ENCODE measurements at places on chromosomes 11 and 22.

GRCh38 chr22:38298312-38299005 is 18.8 kb downstream of the CSNK1E start:
- no peak for DNase-seq

DNA sequence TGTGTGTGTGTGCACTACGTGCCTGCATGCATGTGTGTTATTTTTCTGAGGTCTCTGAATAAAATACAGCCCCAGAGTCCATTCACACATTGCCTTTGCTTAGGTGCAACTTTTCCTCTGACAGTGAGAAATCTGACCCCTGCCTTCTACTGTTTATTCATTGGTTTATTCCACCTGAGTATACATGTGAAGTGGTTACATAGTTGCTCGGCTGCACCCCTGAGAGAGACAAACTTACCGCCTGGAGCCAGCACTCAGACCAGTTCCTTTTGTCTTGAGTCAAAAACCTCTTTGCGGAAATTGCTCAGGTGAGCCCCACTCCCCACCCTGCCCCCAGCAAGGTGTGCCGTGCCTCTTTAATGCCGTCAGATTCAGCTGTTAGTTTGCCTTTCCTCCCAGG is 363.6 kb downstream of the BRD1 start:
- no peak for DNase-seq

DNA sequence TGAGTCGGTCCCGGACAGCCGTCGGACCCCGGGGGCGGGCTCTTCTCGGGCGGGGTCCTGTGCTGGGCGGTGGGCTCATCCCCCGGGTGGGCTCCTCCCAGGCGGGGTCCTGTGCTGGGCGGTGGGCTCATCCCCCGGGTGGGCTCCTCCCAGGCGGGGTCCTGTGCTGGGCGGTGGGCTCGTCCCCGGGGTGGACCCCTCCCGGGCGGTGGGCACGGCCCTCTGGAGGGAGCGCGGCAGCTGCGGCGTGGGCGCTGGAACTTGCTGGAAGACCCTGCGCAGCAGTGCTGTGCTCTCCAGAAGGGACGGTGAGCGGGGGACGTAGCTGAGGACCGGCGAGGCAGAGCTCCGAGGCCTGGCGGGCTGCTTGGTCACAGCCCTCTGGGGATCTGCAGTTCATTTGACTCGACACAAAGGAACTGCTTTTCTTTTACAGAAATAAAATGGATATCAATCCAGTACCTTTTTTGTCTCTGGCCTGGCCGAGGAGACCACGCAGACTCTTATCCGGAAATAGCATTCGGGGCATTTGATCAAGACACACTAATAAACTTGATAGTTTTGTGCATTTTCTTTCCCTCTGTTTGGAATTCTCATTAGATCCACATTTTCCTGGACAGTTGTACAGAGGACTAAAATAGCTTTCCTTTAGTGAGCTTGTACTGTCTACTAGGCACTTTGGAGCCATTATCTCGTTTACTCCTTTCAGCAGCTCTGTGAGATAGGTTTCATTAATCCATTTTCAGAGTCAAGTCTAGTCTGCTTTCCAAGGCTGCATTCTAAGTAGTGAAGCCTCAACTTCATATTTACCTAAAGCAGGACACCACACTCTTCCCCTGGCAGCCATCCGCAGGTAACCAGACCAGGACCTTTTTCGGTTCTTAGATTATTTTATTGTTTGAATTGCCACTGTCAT is 812 bp downstream of the JAM3 start:
- DNase-seq, result no peak

GRCh38 chr11:5343474-5344335 is at the start of gene OR51B5:
TSS of gene OR51B5 (minus strand) at chr11:5343524. CDS start at chr11:5343524, 0 bp downstream.
- no peak for DNase-seq

GRCh38 chr11:63537293-63538101 is 889 bp downstream of the PLAAT4 start:
- no peak for DNase-seq

GRCh38 chr11:118175993-118176777 is at the start of gene SCN2B:
TSS of gene SCN2B (minus strand) at chr11:118176639. CDS start at chr11:118176431, 208 bp downstream.
- DNase-seq, result no peak

- DNase-seq, result no peak
Measured at GRCh38 chr11:120899720-120900119, 124.2 kb upstream of the TBCEL start.

DNA sequence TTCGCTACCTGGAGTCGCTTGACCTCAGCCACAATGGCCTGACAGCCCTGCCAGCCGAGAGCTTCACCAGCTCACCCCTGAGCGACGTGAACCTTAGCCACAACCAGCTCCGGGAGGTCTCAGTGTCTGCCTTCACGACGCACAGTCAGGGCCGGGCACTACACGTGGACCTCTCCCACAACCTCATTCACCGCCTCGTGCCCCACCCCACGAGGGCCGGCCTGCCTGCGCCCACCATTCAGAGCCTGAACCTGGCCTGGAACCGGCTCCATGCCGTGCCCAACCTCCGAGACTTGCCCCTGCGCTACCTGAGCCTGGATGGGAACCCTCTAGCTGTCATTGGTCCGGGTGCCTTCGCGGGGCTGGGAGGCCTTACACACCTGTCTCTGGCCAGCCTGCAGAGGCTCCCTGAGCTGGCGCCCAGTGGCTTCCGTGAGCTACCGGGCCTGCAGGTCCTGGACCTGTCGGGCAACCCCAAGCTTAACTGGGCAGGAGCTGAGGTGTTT is 12.8 kb downstream of the TSKU start:
- DNase-seq, result no peak

DNA sequence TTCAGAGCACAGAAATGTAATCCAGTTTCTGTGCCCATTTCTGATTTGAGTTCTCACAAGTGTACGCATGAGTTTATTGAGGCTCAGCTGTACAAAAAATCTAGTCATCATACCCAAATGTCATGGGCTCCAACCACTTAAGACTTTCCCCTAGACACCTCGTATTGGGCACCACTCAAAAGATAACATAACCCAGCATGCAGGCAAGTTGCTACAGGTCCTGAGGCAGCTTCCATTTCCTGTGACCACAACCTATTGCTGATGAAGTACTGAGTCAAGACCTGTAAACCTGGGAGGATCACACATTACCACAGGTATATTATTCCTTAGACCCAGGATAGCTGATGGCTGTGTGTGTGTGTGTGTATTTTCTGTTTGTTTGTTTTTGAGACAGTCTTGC is 95.2 kb downstream of the MRTFA start:
- no peak for DNase-seq

DNA sequence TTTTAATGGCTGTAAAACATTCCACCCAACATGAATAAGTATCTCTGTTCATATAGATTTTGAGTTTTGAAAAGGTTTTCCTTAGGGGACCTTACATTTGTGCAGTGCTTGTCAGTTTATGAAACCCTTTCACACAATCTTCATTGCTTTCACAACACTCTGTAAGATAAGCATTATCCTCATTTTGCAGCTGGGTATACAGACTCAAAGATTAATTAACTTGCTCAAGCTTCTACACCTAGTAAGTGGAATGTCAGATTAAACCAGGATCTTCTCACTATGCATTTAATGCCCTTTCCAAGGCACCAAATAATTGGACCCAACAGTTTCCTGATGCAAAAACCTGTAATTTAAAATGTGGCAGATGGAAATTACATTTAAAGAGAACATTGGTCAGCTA is 11.6 kb upstream of the GAB2 start:
- no peak for DNase-seq

GRCh38 chr11:95762534-95762933 is 27.0 kb downstream of the FAM76B start:
- no peak for DNase-seq

- DNase-seq, result no peak
Measured at GRCh38 chr11:31449040-31449439, 60.4 kb downstream of the IMMP1L start.

GRCh38 chr11:503179-503981 is 3.7 kb downstream of the RNH1 start:
- DNase-seq, result no peak

DNA sequence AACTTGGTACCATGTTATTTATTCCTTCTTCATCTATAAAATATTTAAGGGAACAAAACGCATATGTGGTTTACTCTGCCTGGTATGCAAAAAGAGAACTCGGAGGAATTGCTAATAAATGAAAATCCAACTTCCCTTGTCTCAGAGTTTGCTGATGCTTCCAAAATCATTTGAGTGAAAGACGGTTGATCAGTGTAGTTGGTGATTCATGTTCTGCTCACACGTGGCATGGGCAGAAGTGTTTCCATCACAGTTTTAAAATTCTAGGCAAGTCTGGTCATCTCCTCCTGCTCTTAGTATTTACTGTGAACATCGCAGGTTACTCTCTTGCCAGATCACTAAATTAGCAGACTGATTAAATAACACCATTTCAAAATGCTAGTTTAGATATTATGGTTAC is 11.9 kb upstream of the PARVB start:
- no peak for DNase-seq

DNA sequence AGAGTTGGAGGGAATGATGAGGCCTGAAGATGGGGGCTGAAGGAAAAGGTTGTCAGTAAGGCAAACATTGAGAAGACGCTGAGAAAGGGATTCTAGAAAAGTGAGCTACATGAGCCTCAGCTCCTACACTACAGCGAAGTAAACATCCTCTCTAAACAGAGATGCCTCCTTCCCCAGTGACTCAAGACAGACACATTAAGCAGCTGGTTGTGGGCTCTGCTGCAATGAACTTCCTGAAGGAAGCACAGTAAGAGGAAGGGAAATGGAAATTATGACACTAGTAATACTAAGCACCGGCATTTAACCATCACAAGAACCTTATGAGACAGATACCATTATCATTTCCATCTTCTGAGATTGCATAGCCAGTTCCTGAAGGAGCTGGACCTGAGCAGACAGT is 190.5 kb downstream of the C11orf87 start:
- no peak for DNase-seq

- no peak for DNase-seq
Measured at GRCh38 chr11:19589567-19590260, 122.9 kb upstream of the NAV2 start.

GRCh38 chr11:1360835-1361357 is 28.8 kb upstream of the BRSK2 start:
- no peak for DNase-seq

GRCh38 chr22:44645531-44645930 is 56.5 kb upstream of the PRR5 start:
- no peak for DNase-seq

DNA sequence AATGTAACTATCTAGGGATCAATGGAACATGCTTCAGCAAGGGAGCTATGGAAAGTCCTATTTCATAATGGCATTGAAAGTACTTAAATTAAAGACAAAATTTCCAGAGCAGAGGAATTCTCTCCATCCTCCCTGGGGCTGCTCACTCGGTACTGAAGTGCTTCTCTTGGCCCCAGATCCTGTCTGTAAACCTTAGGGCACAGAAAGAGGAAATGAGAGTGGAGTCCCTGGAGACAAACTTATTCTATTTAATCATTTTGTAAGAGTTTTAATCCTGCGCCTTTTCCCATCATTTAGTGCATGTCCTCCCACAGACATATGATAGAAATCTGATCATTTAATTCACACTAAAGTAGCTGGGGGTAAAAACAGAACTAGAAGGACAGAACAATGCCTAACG is 20.9 kb upstream of the PAMR1 start:
- DNase-seq, result no peak

GRCh38 chr11:116053548-116053919 is 549.3 kb upstream of the CADM1 start:
- DNase-seq, result no peak

DNA sequence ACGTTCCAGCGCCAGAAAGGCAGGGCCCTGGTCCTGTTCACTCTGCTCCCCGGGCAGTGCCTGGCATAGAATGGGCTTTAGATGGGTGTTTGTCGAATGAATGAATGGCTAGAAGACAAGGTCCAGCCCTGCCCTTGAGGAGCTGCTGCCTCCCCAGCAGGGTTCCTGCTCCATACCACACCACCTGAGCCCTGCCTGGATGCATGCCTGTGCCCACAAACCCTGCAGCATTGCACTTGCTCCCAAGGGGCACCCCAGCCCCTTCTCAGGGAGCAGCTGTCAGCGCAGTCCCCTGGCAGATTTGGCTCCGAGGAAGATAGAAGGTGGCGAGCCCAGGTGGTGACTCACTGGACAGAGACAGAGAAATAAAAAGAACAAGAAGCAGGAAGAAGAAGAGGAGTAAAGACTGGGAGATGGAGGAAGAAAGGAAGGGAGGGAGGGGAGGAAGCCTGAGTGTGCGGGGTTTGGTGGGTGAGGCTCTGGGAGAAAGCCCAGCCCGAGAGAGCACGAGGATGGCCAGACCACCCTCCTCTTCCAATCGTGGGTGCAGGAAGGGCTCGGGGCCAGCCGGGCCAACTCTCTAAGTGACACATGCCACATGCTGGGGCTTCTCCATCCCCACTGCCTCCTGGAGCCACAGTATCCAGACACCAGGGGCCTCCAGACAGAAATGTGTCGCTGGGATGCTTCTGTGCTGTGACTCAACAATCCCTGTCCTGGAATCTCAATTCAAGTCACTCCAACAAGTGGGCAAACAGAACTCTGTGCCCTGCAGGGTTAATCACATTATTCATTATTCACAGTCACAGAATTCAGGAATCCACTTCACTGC is 1474.3 kb downstream of the BRD1 start:
- no peak for DNase-seq

GRCh38 chr11:57499983-57500461 is 15.5 kb downstream of the SLC43A1 start:
- no peak for DNase-seq

DNA sequence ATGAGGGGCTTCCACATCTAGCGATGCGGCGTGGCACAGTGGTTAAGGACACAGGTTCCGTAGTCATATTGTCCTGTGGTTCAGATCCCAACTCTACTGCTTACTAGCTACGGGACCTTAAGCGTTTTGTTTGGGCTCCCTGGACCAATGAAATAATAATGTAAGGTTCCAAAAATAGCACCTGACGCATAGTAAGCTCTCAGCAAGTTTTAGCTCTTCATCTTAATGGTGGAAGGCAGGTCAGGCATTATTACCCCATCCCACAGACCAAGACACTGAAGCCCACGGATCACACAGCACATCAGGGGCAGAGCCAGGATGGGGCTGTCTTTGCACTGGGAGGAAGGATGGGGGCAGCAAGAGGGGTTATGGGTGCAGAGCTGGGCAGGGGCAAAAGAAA is 13.0 kb downstream of the DNAJB13 start:
- no peak for DNase-seq

GRCh38 chr11:103358251-103358650 is 249.0 kb downstream of the DYNC2H1 start:
- no peak for DNase-seq

DNA sequence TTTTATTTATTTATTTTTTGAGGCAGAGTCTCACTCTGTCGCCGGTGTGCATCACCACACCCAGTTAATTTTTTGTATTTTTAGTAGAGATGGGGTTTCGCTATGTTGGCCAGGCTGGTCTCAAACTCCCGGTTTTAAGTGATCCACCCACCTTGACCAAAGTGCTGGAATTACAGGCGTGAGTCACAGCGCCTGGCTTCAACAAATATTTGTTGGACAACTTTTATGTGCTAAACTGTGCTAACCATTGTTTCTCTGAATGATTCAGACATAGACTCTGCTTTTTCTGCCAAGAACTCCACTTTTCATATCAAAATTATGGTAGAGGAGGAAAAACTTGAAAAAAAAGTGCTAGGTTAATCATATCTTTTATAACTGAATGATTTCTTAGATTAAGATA is 36.3 kb downstream of the MMP7 start:
- DNase-seq, result no peak
